ENCODE measurements at places on chromosomes 7 and 10.

DNA sequence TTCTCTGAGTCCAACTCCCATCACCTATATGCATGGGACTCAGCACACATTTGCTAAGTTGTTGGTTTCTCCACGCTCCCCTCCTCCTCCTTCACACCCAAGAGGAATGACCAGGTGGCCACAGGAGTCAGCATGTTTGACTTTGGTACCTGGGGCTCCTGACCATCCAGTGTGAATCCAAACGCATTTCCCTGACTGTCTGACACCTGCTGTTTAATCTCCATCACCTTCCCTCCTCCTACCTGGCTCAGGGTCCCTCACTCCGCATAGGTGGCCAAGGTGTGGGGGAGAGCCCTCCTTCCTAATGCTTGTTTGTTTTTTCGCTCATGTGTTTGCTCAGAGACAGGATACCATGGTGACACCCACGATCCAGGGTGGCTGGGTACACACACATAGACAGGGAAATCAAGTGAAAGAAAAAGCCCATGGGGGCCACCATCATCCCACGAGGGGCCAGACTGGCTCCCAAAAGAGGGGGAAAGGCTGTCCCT, 194.9 kb downstream of the KCNMA1 start:
- no peak for DNase-seq

GRCh38 chr7:83996879-83997278, 197.7 kb downstream of the SEMA3A start:
- no peak for DNase-seq

GRCh38 chr7:48398191-48398590, 226.9 kb downstream of the ABCA13 start:
- no peak for DNase-seq

DNA sequence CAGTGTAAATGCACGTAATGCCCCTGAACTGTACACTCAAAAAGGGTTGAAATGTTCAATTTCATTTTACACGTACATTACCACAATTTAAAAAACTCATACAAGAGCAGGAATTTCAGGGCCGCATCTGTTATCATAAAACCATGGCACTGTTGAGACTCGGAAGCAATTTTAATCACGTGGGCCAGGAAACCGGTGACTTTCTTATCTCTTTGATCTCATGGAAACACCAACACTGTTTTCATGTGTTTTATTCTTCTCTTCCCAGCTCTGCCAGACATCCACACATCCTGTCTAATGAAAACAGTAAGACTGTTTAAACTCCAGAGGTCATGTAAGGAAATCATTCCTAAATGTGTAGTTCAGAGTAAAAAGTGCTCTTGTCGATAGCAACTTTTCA, 35.9 kb downstream of the PTPRE start:
- DNase-seq: no peak

DNA sequence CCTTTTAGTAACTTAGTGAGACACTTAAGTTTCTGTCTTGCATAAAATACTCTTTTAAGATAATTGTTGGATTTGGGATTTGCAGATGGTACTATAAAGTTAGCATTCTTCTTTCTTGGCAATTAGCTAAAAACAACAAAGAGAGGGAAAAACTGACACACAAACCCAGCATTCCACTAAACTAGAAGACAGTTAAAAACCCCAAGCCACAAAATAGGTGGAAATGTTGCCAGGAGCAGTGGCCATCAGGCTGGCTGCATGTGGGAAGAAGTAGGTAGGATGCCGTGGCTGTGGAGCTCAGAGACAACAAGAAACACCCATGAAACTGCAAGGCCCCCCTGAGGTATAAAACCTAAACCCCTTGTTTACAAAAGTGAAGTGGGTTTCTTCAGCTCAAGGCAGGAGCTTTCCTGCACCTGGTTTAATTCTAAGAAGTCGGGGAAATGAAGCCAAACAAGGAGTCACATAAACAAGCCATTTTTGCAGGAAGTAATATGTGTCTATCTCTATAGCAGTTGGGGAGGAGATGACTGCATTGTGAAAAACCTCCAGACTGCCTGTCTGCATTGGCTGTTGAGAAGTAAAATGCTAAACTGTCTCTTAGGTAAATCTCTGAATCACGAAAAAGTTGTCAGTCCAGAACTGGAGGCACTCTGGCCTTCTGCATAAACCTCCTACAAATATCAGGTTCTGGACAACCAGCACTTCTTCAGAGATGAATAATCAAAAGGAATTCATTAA, 9.5 kb downstream of the RAB18 start:
- no peak for DNase-seq

DNA sequence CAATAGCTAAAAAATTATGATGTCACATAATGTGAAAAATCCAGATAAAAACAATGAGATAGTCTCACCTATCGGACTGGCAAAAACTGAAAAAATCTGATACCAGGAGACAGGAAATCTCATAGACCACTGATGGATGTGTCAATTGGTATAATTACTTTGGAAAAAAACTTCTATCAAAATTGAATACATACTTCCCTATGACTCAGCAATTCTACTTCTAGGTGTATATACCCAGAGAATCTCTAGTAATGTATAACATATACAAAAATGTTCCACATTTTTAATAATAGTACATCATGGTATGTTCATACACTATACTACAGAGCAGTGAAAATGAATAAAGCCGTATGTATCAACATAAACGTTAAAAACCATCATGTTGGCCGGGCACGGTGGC, 34.9 kb downstream of the SHTN1 start:
- no peak for DNase-seq

GRCh38 chr7:17159500-17160037, 138.9 kb upstream of the AHR start:
- no peak for DNase-seq
